ENCODE measurements at places on chromosomes 4 and X. TPM values are rescaled to one million over a fixed set of nuclear protein-coding genes. Genes with fewer than 3 reads are reported as not detected.

The GABRE gene
- 32.1 TPM for total RNA-seq

The SNCA gene
- 0.29 TPM for total RNA-seq

- no peak for DNase-seq
Observed at GRCh38 chrX:44989995-44990770, 117.2 kb downstream of the KDM6A start.

The VCX2 gene
- total RNA-seq: not detected

DNA sequence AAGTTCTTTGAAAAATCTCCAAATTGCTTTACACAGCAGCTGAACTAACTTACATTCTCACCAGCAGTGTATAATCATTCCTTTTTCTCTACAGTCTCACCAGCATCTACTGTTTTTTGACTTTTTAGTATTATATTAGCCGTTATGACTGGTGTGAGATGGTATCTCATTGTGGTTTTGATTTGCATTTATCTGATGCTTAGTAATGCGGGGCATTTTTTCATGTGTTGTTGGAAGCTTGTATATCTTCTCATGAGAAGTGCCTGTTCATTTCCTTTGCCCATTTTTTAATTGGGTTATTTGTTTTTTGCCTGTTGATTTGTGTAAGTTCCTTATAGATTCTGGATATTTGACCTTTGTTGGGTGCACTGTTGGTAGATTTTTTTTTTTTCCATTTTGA lies 931.7 kb downstream of the CENPC start:
- no peak for DNase-seq

The ZNF674 gene
- total RNA-seq: 4.7 TPM

DNA sequence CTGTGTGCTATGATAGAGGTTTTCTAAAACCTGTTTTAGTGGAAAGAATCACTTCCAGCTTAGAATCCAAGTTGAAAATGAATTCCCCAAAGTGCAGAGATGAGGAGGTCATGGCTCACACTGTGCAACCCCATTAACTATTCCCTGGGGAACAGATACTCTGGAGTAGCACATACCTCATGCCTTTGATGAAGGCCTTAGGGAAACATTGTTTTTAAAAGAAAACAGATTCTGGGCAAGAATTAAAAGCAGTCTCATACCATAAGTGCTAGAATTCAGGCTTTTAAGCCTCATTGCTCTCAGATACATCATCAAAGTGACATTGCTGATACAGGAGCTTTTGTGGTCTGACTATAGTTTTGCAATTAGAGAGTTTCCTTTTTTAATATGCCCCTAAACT lies 115.1 kb downstream of the NDST4 start:
- DNase-seq: no peak

All from osteoblast (primary cell).